ENCODE measurements at places on chromosomes 3 and 15.

DNA sequence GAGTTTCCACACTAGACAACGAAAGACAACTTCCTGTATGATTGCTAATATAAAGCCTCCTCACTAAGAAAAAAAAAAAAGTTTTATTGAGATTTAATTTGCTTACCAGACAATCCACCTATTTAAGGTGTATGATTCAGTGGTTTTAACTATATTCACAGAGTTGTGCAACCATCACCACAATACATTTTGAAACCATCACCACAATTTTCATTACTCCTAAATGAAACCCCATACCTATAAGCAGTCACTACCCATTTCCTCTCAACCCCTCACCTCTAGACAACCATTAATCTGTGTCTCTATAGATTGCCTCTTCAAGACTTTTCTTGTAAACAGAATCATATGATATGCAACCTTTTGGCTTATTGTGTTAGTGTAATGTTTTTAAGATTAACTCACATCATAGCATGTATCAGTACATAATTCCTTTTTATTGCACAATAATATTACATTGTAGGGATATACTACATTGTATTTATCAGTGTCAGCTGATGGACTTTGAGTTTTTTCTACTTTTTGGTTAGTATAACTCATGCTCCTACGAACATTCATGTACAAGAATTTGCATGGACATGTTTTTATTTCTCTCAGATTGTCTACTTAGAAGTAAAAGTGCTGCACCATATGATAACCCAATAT, 339.7 kb downstream of the NLGN1 start:
- no peak for DNase-seq

- DNase-seq: no peak
Measured at GRCh38 chr3:197298945-197299854, 788 bp upstream of the DLG1 start.

DNA sequence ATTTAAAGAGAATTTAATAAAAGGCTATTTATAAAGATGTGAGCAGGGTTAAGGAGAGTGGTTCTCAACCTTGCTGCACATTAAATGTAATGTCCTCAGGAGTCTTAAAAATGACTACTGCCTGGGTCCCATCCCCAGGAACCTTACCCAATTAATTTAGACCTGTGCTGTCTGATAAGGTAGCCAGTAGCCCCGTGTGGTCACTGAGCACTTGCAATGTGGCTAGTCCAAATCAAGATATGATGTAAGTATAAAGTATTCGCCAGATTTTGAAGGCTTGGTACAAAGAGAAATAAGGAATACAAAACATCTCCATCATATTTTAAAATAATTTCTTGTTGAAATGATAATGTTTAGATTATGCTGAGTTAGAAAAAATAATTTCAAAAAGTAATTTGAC, 343.3 kb upstream of the PPP2R3A start:
- no peak for DNase-seq

DNA sequence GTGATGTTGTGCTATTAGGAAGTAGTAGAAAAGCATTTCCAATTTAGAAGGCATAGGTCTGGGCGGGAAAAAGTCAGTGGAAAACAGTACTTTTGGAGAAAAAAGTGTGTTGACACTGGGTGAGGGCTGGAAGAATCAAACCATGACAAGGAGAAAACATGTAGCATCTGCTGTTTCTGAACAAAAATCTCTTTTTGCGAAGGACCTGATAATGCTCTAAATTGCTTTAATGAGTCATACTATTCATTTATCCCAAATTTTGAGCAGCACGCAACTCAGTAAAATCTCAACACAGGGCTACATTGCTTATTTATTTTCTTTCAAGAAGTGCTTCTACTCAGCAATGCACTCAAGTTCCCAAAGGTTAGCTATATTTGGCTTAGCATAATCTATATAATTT, 292.7 kb downstream of the DIPK2A start:
- no peak for DNase-seq

DNA sequence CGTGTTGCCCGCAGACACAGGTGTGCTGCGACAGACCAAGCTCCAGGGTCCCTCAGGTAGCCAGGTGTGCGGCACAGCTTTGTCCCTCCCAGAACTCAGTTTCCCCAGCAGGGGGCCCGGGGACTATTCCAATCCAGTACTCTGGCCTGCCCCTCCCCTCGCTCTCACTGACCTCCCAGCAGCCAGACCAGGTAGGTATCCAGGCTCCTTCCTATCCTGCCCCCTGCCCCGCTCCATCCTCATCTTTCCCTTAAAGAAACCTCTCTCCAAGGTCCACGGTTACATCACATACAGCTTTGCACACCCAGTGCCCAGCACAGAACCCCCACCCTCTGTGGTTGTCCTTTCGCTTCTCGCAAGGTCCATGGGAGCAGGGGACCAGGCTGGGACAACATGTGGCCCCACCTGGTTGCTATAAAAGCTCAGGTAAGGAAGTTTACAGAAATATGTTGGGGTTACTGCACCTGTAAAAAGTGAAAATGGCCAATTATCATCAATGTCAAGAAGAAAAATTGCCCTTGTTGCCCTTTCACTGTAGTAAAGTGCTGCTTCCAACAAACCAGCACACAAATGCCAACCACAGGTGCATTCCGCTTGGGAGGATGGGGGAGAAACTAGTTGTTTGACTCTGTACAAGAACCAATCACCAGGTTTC, 7.3 kb upstream of the CYP11A1 start:
- DNase-seq: no peak

DNA sequence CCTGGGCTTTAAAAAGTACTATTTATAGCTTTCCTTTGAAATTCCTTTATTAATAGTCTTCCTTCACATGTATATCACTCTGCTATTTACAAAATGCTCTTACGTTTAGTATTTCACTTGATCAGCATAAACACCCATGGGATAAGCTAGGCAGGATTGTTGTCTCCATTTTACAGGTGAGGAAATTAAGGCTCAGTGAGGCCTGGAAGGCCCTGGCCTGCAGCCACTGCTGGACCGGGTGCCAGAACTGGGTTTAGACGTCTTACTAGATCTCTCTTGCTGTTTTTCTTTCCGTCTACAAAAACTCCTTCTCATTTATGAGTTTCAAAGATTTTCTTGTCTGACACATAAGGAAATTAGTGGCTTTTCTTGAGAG, 236.4 kb downstream of the LPP start:
- no peak for DNase-seq

GRCh38 chr15:69014454-69014853, at the start of gene NOX5:
NOX5 (plus strand) TSS chr15:69014695; CDS start chr15:69014736, 41 bp downstream.
- no peak for DNase-seq
